ENCODE measurements at places on chromosomes 13 and 19. TPM values are rescaled to one million over a fixed set of nuclear protein-coding genes. Genes with fewer than 3 reads are reported as not detected.

Gene ZNF614
- total RNA-seq = 12.7 TPM

Gene SLC10A2
- total RNA-seq = not detected

Gene KLK10
- total RNA-seq = not detected

Gene PLIN3
- total RNA-seq = 22.8 TPM

Gene FGF14
- total RNA-seq = 0.03 TPM

Gene NKG7
- 263 TPM for total RNA-seq

Gene PGLYRP1
- not detected for total RNA-seq

Gene HCN2
- 1.0 TPM for total RNA-seq

Gene CRTC1
- 11.8 TPM for total RNA-seq

Gene SIAH3
- 0.62 TPM for total RNA-seq

Gene GIPC1
- 31.7 TPM for total RNA-seq

Gene ZNF850
- total RNA-seq = 16.9 TPM

Gene DLL3
- 0.23 TPM for total RNA-seq

Gene FAAP24
- 7.0 TPM for total RNA-seq

Gene IZUMO2
- total RNA-seq = not detected

Gene ZNF540
- 7.7 TPM for total RNA-seq

Gene OR2Z1
- total RNA-seq = not detected

Gene ZNF577
- total RNA-seq = 13.6 TPM

Gene RFPL4A
- total RNA-seq = not detected

Gene ARHGEF18
- 51.3 TPM for total RNA-seq

Gene TINCR
- total RNA-seq = 0.99 TPM

Gene ADM5
- 4.1 TPM for total RNA-seq

Gene MBD3L5
- total RNA-seq = not detected

Gene KLC3
- total RNA-seq = not detected

Gene CRX
- total RNA-seq = not detected

Gene MAMSTR
- total RNA-seq = 1.5 TPM

Gene KLK4
- total RNA-seq = not detected

Gene PRTN3
- not detected for total RNA-seq

Gene DPY19L3
- 15.7 TPM for total RNA-seq

Gene TEX26
- total RNA-seq = not detected

Gene SHANK1
- total RNA-seq = not detected

Gene PLIN4
- total RNA-seq = 0.06 TPM

Gene SPIB
- total RNA-seq = not detected

Gene TGFBR3L
- 3.6 TPM for total RNA-seq

Gene SIGLECL1
- total RNA-seq = not detected

Gene ZSCAN1
- total RNA-seq = not detected

Gene FCHO1
- total RNA-seq = 74.2 TPM

Gene MYO1F
- total RNA-seq = 332 TPM
